Endothelial cell of coronary artery (primary cell): ENCODE measurements at places on chromosomes 16 and 17. TPM values are rescaled to one million over a fixed set of nuclear protein-coding genes. Genes with fewer than 3 reads are reported as not detected.

Gene PSME3
- total RNA-seq, result 86.4 and 101 TPM in 2 replicates

Gene EVPLL
- total RNA-seq, result not detected in 2 replicates

Gene TUFM
- total RNA-seq, result 148 and 160 TPM in 2 replicates

Gene ACSM2A
- total RNA-seq, result not detected in 2 replicates

Gene CCDC200
- not detected in 2 replicates for total RNA-seq

Gene CCL17
- not detected in 2 replicates for total RNA-seq

Gene MEFV
- under 0.01 TPM in 1 of 2 replicates, not detected in the other for total RNA-seq

Gene AXIN2
- total RNA-seq, result 2.3 and 4.9 TPM in 2 replicates

Gene FBXW10B
- 0.09 TPM in 2 replicates for total RNA-seq

Gene RBFOX1
- total RNA-seq, result not detected in 2 replicates

Gene KRT32
- total RNA-seq, result not detected in 2 replicates

Gene MYH1
- not detected in 2 replicates for total RNA-seq

Gene KRT33A
- total RNA-seq, result not detected in 2 replicates

Gene ITGAD
- not detected in 2 replicates for total RNA-seq

Gene NT5M
- total RNA-seq, result 0.81 and 1.3 TPM in 2 replicates

Gene TIGD7
- 2.6 and 5.0 TPM in 2 replicates for total RNA-seq

Gene RHBDF1
- total RNA-seq, result 20.6 and 36.4 TPM in 2 replicates

Gene BICDL2
- total RNA-seq, result not detected in 2 replicates

Gene ULK2
- 17.0 and 22.8 TPM in 2 replicates for total RNA-seq

Gene C16orf96
- not detected in 2 replicates for total RNA-seq

Gene EPX
- not detected in 2 replicates for total RNA-seq
